ENCODE measurements at places on chromosomes 4 and X.

- peak; percentile 47 for DNase-seq
Observed at GRCh38 chr4:52588771-52589591, 70.1 kb downstream of the USP46 start.

GRCh38 chr4:1279253-1279652, 10.4 kb upstream of the MAEA start:
- no peak for DNase-seq

DNA sequence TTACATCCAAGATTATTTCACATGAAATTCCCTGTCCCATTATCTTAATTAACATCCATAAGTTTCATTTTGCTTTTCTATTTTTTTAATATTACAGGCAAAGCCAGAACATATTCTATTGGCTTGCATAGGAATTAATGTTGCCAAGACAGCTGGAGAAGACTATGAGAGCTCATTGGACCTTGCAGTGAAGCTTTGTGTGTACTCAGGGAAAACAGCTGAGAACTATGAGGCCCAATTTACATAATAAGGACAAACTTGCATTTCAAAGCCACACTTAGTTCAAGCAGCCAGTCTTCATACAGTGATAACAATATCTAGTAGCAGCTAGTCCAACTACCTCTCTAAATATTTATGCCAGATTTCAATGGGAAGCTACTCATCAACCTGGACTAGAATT, 134.4 kb downstream of the DDX53 start:
- DNase-seq: no peak

GRCh38 chr4:174177536-174177935, 105.9 kb downstream of the FBXO8 start:
- no peak for DNase-seq

DNA sequence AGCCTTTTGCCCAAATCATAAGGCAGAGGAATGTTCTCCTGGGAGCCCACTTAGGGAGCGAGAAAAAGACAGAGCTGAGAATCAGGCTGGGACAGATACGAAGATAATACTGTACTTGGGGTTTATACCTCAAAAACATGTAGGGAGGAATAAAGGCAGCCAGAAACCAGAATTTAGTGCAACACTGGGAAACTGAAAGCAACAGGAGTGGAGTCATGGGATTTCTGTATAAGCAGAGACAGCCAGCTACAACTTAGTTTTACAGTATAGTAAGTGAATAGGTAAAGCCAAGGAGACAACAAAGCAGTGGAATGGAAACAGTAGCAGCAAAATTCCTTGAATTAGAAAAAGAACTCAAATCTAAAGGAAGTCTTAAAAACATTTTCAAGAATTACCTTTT, 413.2 kb downstream of the FAT4 start:
- DNase-seq: no peak

- no peak for DNase-seq
Observed at GRCh38 chrX:121802881-121803412, 755.5 kb downstream of the GLUD2 start.
